ENCODE measurements at places on chromosomes 4 and X.

DNA sequence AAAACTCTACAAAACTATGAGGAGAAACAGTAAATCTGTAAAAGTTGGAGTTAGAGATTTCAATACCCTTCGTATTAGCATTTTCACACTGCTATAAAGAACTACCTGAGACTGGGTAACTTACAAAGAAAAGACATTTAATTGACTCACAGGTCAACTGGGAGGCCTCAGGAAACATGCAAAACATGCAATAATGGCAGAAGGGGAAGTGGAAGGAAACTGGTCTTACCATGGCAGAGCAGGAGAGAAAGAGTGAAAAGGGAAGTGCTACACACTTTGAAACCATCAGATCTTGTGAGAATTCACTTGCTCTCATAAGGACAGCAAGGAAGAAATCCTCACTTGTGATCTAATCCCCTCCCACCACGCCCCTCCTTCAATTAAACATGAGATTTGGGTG lies 949.9 kb downstream of the TECRL start:
- no peak for DNase-seq

DNA sequence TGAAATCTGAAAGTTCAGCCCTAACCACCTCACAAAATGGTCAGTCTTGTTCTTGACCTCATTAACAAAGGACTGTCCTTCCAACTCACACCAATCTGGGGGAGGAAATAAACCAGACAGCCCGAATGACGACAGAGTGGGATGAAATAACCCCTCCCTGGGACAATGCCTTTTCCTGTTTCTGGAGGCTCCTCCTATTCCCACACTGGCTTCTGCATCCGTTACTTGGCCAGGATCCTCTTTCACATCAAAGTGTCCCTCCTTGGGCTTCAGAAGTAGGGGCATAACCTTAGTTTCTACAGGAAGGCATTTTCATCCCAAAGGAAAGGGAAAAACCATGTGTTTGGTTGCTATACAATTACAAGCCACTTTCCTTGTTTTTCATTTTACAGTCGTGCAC lies 59.8 kb upstream of the RPL34 start:
- DNase-seq, result no peak

DNA sequence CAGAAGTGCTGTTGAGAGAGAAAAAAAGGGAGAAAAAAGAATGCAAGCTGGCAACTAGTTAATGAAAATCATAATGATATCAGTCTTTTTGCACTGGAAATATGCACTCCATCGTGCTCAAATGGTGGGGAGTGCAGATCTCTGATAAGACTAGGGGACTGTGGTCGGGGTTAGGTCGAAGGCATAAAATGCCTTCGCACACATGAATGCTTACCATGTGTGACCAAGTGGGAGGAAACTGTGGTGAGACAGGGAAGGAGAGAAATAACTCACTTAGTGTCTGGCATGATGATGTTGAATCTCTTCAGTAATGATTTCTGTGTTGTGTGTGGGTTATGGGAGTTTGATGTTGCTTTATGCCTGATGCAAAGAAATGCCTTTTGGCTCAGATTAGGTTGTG lies 358.9 kb downstream of the FBXO8 start:
- DNase-seq, result no peak

GRCh38 chrX:119093991-119094735 lies 21.4 kb downstream of the CT47C1 start:
- peak; percentile 37 for DNase-seq

GRCh38 chr4:4325321-4325720 lies 35.3 kb downstream of the ZBTB49 start:
- no peak for DNase-seq

DNA sequence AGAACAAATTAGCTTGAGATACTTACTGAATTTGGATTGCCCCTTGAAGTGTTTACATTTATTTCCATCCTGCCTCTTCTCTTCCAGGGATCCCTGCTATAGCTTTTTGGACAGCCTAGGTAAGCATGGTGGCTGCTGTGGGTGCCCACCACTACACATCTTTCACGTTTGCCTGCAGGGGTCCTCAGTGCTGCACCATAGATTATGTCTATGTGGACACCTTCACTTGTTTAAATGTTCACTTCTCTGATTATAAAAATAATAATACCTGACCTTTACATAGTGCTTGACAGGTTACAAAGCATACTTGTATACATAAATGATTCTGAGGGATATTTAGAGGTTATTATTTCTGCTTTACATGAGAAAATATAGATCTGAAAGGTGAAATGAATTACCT lies 67.9 kb upstream of the SLC4A4 start:
- DNase-seq, result peak; percentile 3

GRCh38 chr4:47719576-47719975 lies 118.3 kb downstream of the CORIN start:
- DNase-seq, result no peak

GRCh38 chr4:145546175-145546915 lies 64.7 kb downstream of the SMAD1 start:
- DNase-seq, result no peak

DNA sequence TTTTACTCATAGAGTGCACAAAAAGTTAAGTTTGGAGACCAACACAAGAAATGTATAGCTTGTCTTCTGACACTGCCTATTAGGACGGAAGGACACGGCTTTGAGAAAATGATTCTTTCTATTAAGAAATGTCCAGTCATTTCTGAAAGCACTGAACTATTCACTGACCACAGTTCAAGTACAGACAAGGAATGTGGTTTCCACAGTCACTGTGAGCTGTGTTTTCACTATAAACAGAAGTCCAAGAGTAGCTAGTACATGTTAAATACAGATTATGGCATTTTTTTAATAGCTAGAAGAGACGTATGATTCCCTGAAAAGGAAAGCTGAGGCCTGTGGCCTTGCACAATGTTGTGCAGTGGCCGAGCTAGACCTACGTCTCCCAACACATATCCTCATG lies 115.1 kb upstream of the GPM6A start:
- DNase-seq, result no peak

- no peak for DNase-seq
Observed at GRCh38 chrX:124263743-124264142, 68.7 kb upstream of the TEX13D start.

GRCh38 chr4:183248201-183248600 lies 71.9 kb downstream of the CLDN22 start:
- no peak for DNase-seq

GRCh38 chr4:6900181-6900812 lies 9.3 kb upstream of the TBC1D14 start:
- DNase-seq, result no peak

DNA sequence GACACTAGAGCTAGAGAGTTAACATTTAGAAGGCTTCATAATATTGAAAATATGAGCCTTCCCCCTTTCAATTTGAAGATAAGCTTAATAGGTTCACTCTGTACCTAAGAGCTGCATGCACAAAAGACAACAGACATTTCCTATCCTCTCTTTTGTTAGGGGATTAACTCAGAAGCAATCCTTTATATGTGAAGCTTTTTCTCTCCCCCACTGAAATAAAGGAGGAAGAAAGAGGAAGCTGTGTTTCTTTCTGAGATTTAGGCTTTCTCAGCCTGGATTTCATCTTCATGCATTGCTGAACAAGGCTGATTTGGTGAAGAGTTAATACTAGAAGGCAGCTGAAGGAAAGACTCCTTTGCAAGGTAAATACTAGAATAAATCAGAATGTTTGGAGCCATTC lies 21.0 kb upstream of the CABS1 start:
- no peak for DNase-seq

- no peak for DNase-seq
Observed at GRCh38 chr4:94228493-94229216, 21.0 kb downstream of the SMARCAD1 start.

DNA sequence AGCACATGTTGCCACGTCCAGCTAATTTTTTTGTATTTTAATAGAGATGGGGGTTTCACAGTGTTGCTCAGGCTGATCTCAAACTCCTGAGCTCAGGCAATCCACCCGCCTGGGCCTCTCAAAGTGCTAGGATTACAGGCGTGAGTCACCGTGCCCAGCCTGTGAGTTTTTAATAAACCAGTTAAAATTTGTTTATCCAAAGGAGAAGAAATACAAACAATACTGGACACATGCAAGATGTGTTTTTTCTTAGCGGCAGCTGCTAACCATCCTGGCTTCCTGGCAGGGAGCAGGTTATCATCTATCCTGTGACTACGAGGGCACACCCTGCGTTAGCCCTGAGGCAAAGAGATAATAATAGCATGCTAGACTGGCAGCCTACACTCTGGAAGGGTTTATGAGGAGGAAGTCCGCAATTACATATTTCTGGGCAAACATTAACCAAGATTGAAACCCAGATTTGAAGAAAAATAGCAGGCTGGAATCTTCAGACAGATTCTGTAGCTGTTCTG lies 191.4 kb downstream of the SPRY1 start:
- DNase-seq, result peak; percentile 64

GRCh38 chrX:135632353-135632752 lies 81.1 kb upstream of the CT45A1 start:
- DNase-seq, result no peak

DNA sequence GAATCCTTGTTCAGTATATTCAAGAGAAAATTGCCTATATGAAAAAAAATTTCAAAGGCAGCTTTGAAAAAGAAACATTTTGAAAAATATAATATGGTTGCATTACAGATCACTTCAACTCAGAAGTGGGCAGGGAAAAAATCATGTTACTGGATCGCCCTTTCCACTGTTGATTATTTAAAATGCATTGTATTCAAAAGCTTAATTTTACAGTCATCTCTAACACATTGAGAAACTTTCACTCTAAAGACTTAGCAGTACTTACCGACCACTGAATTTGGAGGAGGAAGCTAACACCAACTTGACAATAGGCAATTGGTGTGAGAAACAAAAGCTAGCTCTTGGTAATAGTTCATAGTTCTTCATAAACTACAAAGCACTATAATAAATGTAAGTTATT lies 101.9 kb downstream of the CEP135 start:
- no peak for DNase-seq

DNA sequence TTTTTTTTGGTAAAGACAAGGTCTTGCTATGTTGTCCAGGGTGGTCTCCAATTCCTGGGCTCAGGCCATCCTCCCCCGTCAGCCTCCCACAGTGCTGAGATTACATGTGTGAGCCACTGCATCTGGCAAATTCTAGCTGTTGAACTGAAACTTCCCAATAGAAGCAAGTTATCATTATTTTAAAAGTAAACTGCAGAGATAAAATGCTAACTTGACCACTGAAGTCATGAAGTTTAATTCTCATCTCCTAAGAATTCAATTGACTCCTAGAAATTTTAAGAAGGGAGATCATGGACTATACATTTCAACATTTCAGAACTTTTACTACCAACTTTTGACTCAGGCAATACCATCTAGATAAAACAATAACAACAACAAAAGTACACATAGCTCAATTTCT lies 11.7 kb upstream of the EXOSC9 start:
- DNase-seq, result no peak

- no peak for DNase-seq
Observed at GRCh38 chrX:106608016-106608415, 3.8 kb upstream of the RADX start.

DNA sequence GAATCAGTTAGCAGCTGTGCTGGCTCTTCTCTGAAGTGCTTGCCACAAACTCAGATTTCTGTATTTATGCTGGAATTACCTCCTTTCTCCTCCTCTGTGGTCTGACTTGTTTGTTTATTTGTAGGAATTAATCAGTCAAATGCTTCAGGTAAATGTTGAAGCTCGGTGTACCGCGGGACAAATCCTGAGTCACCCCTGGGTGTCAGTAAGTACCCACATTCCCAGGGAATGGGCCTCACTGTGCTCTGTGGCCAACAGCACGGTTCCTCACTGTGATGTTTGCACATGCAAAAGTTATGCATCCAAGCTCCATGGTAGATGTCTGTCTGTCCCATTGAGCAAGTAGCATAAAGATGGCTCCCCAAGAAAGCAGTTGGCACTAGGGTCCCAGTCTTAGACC lies 169.9 kb downstream of the DCLK2 start:
- DNase-seq, result no peak

DNA sequence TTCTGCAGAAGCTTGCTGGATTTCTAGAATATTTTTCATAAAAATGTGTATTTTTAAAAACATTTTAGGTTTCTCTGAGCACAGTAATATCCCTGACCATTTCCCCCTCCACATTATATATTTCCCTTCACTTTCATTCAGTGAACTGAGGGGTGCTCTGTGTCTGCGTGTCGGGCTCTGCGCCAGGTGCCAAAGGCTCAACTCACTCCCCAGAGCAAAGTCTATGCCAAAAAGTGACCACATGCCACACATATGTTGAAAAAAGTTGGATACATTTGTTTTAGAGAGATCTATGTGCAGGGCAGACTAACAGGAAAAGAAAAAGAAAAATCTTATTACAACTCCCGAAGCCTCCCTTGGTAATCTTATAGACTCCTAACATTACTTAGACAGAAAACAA lies 233.7 kb downstream of the MGST2 start:
- no peak for DNase-seq

GRCh38 chr4:98688411-98689290 lies 30.2 kb upstream of the TSPAN5 start:
- DNase-seq, result peak; percentile 43

GRCh38 chr4:172232966-172233365 lies 419.8 kb downstream of the GALNTL6 start:
- no peak for DNase-seq

DNA sequence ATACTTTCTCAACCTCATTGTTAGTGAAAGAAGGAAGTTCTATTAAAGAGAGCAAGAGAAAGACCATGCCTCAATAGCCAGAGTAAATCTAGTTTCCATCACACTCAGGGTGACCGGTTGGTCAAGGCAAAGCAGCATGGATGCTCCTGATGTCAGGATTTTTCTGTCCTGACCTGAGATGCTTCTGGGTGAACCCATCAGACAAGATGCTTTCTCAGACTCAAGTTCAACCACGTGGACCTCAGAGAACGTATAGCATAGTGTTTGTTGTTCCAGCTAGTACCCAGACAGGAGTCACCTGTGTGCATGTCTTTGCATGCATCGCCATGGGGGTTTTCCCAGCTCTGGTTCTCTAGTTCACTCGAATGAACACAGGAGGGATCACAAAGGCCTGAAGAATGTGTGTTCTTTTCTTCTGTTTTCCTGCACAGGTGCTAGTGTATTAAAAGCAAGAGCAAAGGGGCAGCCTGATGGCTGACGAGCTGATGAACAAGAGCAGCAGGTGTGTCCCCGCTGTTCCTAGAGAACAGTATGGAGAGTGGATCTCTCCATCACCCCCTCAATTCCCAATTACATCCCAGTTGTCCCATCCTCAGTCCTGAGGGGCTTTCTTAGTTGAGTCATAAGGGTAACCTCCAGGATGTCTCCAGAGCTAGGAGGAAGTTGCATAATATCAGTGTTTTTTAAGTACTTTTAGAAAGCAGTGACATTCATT lies 110.5 kb upstream of the ENPP6 start:
- DNase-seq, result no peak

DNA sequence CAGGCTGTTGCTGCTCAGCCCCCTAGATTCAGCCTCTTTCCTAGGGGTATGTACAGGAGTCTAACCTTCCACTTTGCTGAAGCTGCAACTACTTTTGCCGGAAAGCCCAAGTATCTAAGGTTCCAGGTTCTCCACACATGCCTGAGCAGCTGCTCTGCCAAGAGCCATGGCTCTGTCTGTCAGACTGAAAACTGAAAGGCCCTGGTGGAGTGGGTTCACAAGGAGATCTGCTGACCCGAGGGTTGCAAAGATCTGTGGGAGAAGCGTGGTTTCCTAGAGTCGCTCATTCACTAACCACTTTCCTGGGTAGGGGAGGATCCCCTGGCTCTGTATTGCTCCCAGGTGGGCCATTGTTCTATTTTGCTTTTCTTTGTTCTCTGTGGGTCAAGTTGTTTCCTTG lies 6.0 kb upstream of the PNMA6F start:
- no peak for DNase-seq

- DNase-seq, result no peak
Observed at GRCh38 chrX:120522820-120523219, 37.9 kb downstream of the CUL4B start.
